ENCODE measurements at places on chromosomes 2 and 18. TPM values are rescaled to one million over a fixed set of nuclear protein-coding genes. Genes with fewer than 3 reads are reported as not detected.

GRCh38 chr2:191544461-191545062 is 133.4 kb upstream of the NABP1 start:
- DNase-seq: no peak

- no peak for DNase-seq
Observed at GRCh38 chr18:56189615-56190014, 448.8 kb downstream of the TXNL1 start.

Gene APCDD1
- 3.6 TPM for polyA plus RNA-seq

DNA sequence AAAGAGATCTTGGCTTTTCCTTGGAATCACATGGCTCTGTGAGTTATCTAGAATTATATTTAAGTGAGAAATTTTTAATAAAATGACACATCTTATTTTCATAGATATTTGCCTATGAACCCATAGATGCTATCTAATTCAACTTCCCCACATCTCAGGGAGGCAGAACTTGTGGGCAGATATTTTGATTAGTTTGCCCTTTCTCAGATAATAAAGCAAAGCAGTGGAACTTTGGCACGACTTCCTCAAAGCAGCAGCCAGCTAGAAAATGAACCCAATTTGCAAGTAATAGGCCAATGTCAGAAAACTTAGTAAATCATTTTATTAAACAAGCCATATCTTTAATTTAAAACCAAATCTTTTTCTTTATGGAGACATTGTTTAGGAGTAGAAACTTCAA is 32.7 kb downstream of the RAB27B start:
- DNase-seq: no peak

Gene NEU4
- 0.32 TPM for polyA plus RNA-seq

Measured in H1 (cell line).